ENCODE measurements at places on chromosomes 1 and 21. TPM values are rescaled to one million over a fixed set of nuclear protein-coding genes. Genes with fewer than 3 reads are reported as not detected.

TCP10L gene
- 0.43 TPM for polyA plus RNA-seq

CCDC185 gene
- not detected for polyA plus RNA-seq

ZNF436 gene
- polyA plus RNA-seq, result 4.9 TPM

VWA5B1 gene
- not detected for polyA plus RNA-seq

DNA sequence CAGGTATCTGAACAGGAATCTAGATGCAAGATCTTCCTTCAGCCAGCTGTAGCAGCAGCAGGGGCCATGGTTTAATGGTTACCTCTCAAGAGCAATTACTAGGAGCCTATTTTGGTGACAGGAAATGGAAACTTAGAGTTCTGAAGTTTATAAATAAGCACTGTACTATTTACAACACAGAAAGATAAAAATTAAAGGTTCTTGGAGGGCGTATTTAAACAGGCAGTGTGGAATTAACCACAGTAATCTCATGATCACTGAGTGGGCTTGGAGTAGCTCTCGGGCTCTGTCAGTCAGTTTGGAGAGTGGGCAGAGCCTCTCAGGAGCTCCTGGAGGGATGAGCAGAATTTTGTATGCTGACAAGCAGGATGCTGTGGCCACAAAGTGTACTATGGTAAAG is 10.2 kb upstream of the FCRL5 start:
- DNase-seq, result no peak
- no peak overlapping the region for H3K27ac ChIP-seq
- H3K36me3 ChIP-seq, result no peaks in the 10 kb centered on the region

DNA sequence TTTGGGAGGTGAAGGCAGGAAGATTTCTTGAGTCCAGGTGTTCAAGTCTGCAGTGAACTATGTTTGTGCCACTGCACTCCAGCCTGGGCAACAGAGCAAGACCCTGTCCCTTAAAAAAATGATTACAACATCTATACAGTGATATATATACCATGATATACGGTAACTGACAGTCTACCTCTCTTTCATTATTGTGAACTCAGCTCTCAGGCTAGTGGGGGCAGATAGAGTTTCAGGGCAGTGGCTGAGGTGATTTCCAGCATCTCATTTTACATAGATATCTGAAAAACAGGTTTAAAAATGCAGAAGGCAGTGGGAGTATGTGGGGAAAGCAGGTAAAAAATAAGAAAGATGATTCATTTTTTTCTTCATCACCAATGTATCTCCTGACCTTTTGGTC is 8.1 kb upstream of the NTNG1 start:
- H3K4me3 ChIP-seq, result no peak overlapping the region
- H3K27ac ChIP-seq, result no peak overlapping the region
- no peak for DNase-seq

GRCh38 chr21:42705746-42706374 is 52.4 kb downstream of the PDE9A start:
- no peak overlapping the region for H3K27ac ChIP-seq
- DNase-seq, result no peak
- H3K36me3 ChIP-seq, result no peaks in the 10 kb centered on the region
- H3K4me1 ChIP-seq, result no peaks in the 10 kb centered on the region
- H3K27me3 ChIP-seq, result no peaks in the 10 kb centered on the region

DNA sequence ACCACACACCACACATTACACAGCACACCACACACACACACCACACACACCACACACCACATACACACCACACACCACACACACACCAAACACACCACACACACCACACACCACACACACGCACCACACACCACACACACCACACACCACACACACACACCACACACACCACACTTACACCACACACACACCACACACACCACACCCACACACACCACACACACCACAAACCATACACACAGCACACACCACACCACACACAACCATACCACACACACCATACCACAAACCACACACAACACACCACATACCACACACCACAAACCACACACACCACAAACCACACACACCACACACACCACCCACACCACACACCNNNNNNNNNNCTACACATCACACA is 40.9 kb upstream of the SIK1 start:
- H3K4me1 ChIP-seq, result no peaks in the 10 kb centered on the region
- H3K27me3 ChIP-seq, result no peaks in the 10 kb centered on the region
- no peak for DNase-seq

GRCh38 chr21:42733037-42733627 is 79.7 kb downstream of the PDE9A start:
- no peak overlapping the region for H3K27ac ChIP-seq
- no peak overlapping the region for H3K4me3 ChIP-seq
- peaks cover 22% of the 10 kb centered on the region for H3K4me1 ChIP-seq
- H3K27me3 ChIP-seq, result no peaks in the 10 kb centered on the region

GRCh38 chr1:57424231-57425027 is 569 bp upstream of the DAB1 start:
- no peaks in the 10 kb centered on the region for H3K36me3 ChIP-seq
- DNase-seq, result no peak
- H3K4me1 ChIP-seq, result no peaks in the 10 kb centered on the region
- H3K27ac ChIP-seq, result no peak overlapping the region

GRCh38 chr1:104987210-104987609 is 1237.5 kb downstream of the AMY1C start:
- no peak overlapping the region for H3K4me3 ChIP-seq
- H3K4me1 ChIP-seq, result no peaks in the 10 kb centered on the region
- H3K27me3 ChIP-seq, result no peaks in the 10 kb centered on the region
- H3K36me3 ChIP-seq, result no peaks in the 10 kb centered on the region
- no peak for DNase-seq

- no peak for DNase-seq
- H3K36me3 ChIP-seq, result no peaks in the 10 kb centered on the region
- H3K4me1 ChIP-seq, result no peaks in the 10 kb centered on the region
- no peaks in the 10 kb centered on the region for H3K27me3 ChIP-seq
- H3K27ac ChIP-seq, result no peak overlapping the region
Measured at GRCh38 chr1:186099336-186100104, 275.5 kb downstream of the TPR start.

DNA sequence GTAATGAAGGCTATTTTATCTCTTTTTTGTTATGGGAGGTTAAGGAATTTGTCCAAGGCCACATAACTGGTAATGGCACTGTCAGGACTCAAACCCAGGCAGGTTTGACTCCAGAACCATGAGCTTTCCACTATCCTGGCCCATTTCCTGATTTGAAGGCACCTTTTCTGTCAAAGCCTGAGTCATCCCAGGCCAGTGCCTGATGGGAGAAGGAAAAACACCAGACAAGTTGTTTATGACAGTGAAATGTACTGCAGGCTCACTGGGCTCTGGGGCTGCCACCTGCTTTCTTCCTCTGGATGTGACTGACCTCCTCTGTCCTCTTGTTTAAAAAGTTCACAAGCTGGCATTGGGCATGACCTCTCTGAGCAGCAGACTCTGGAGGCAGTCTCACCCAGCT is 71.8 kb upstream of the SPATA6 start:
- no peak overlapping the region for H3K27ac ChIP-seq
- no peaks in the 10 kb centered on the region for H3K36me3 ChIP-seq
- no peak for DNase-seq

DNA sequence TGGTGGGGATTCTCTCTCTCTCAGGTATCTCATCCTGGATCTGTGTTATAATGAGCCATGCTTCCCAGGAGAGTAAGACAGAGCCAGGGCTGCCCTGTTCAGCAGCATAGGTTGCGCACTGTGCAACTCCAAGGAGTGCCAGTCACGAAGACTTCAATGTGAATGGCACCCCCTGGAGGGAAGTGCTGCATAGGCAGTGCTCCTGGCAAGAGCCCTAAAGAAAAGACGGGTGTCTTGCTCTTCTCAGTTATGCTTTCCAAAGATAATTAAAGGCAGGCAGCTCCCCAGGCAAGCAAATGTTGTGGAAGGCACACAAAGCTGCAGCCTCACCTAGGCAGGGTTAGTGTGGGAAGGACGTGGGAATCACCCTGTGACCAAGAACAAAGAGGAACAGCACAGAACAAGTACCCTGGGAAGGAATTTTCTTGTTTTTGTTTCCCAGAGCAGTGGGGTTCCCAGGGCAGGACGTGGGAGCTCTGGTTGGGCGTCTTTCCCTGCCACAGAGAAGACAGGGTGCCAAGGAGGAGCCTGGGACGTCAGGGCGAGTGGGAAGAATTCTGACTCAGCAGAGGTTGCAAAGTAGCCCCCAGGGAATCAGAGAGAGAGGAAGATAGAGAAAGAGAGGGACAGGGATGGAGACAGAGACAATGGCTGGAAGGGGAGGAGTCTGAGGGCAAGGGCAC is 120.9 kb downstream of the KCNN3 start:
- peaks cover 47% of the 10 kb centered on the region for H3K4me1 ChIP-seq
- no peak overlapping the region for H3K27ac ChIP-seq
- DNase-seq, result no peak
- no peak overlapping the region for H3K4me3 ChIP-seq
- no peaks in the 10 kb centered on the region for H3K36me3 ChIP-seq
- no peaks in the 10 kb centered on the region for H3K27me3 ChIP-seq

DNA sequence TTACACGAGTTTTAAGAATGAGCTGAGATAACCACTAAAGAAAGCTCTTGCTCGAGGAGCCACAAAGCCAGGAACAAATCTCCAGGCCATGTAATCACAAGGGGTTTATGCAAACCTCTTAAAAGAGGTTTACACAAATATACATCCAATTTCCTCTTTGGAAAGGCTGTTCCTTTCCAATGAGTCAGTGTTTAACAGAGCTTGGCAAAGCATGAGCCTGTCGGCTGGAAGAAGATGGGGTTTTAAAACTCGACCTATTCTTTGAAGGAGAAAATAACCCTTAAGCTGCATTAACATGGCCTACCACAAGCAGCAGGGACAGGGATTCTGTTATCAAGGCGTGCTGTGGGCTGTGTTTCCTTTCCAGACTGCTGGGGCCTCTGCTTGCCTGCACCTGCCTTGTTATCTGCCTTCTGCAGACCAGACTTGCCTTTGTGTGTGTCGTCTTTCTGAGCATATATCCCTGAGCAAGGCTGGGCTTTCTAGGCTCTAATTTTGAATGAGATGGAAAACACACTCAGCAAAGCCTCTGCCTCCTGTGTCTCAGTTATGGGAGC is 40.6 kb upstream of the CYP2J2 start:
- H3K27me3 ChIP-seq, result no peaks in the 10 kb centered on the region
- no peak overlapping the region for H3K27ac ChIP-seq
- H3K4me3 ChIP-seq, result no peak overlapping the region
- no peaks in the 10 kb centered on the region for H3K36me3 ChIP-seq
- DNase-seq, result no peak

All from CD8-positive, alpha-beta memory T cell (primary cell).